Activated CD4-positive, alpha-beta T cell treated with anti-CD3 and anti-CD28 coated beads, Interleukin-2, amount 50 U/mL, for 1 hour (primary cell): ENCODE measurements at places on chromosomes 3 and 15.

- DNase-seq = no peak
Observed at GRCh38 chr3:175477651-175478224, 618.6 kb downstream of the NAALADL2 start.

- DNase-seq = no peak
Observed at GRCh38 chr3:49840388-49840787, 16.0 kb downstream of the TRAIP start.

DNA sequence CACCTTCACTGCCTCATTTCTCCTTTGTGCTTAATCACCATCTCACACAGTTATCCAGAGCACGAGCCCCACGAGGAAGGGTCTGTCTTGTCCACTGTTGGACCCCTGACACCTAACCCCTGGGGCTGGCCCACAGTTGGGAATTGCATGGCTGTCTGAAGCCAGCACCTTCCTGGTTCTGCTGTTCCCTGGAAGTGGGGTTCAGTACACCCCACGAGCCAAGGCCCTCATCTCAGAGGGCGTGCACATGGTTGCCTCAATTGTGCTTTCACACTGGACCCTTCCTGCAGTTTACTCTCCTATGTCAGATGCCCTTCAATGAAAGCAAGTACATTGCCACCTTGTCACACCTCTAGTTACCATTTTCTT is 30.7 kb downstream of the BTD start:
- DNase-seq = no peak

DNA sequence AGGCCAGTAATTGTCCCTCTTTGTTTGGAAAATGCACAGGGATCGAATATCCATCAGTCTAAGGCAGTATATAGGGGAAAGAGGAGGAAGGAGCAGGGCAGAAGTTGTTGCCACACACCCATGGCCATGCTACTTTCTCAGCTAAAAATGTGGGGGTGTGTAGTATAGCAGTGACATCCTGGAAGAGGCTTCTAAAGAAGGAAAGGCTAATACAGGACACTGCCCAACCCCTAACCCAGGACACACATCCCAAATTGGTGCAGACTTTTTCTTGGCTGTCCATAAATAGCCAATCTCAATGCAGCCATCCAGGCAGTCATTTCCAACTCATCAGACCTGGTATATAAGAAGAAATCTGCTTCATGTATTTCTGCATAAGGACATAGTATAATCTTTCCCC is 33.1 kb upstream of the LRRN1 start:
- no peak for DNase-seq

DNA sequence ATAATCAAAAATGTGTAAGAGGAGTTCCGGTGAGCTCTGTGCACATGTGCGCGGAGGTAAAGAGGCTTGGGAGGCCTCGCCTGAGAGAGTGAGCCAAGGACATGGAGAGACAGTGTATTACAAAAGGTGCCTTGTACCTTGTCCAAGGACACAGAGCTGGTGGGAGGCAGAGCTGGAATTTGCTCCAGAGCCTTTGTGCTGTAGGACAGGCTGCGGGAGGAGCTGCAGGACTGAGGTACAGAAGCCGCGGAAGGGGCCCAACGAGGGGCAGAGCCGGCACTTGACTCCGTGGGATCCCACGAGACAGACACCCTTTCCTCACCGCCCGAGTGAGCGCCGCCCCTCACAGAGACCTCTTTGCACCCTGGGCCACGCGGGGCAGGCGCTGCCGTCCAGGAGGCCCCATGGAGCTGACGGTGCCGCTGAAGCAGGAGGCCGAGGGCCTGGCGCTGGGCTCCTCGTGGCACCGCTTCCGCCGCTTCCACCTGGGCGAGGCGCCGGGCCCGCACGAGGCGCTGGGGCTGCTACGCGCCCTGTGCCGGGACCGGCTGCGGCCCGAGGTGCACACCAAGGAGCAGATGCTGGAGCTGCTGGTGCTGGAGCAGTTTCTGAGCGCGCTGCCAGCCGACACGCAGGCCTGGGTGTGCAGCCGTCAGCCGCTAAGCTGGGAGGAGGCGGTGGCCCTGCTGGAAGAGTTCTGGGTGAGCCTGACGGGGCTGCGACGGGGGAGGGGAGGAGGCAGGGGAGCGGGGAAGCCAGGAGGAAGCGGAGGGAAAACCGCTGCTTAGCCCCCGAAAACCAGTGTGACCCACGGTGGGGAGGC is 68.7 kb downstream of the SLTM start:
- DNase-seq = no peak
